ENCODE measurements at places on chromosomes 5 and 9.

GRCh38 chr5:94433397-94434163, 184.8 kb downstream of the KIAA0825 start:
- no peak for DNase-seq

GRCh38 chr5:54180630-54181031, 129.7 kb downstream of the ARL15 start:
- no peak for DNase-seq

DNA sequence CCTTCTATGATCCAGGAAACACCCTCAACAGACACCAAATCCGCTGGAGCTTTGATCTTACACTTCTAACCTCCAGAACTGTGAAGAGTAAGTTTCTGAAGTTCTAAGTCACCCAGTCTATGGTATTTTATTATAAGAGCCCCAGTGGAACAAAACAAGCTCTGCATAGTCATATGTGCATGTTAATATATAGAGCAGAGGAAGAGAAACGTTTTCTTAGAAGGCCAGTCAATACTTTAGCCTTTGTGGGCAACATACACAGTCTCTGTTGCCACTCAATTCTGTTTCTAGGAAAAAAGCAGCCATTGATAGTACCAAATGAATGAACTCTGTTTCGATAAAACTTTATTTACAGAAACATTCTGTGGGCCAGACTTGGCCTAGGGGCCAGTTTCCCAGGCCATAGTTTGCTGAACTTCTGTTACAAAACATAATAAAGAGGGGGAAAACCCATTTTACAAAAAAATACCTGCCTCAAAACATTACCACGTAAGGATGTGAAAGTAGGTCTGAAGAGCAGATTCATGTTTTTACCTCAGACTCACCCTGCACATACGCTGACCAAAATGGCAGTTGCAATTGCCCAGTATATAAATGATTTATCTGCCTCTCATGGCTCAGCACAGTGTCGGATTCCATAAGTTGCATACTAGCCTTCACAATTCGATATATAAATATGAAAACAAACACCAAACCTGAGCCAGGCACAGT, 350.5 kb downstream of the SLIT3 start:
- DNase-seq: no peak

DNA sequence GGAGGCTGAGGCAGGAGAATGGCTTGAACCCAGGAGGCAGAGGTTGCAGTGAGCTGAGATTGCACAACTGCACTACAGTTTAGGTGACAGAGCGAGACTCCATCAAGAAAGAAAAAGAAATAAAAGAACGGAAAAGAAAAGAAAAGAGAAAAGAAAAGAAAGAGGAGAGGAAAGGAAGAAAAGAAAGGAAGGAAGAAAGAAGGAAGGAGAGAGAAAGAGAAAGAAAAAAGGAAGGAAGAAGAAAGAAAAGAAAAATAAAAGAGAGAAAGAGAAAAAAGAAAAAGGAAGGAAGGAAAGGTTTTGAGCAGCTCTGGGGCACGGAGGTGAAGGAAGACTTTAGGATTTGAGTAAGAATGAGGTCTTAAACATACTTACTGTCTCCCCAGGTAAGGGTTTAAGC, 18.4 kb downstream of the TLN1 start:
- DNase-seq: no peak

- DNase-seq: no peak
These were observed 222.6 kb downstream of the CAAP1 start for GRCh38 chr9:26669701-26670670.

All from cerebellar nuclear complex (tissue), 1 donor.